Activated CD8-positive, alpha-beta memory T cell treated with anti-CD3 and anti-CD28 coated beads for 24 hours (primary cell): ENCODE measurements at places on chromosomes 6 and 20.

DNA sequence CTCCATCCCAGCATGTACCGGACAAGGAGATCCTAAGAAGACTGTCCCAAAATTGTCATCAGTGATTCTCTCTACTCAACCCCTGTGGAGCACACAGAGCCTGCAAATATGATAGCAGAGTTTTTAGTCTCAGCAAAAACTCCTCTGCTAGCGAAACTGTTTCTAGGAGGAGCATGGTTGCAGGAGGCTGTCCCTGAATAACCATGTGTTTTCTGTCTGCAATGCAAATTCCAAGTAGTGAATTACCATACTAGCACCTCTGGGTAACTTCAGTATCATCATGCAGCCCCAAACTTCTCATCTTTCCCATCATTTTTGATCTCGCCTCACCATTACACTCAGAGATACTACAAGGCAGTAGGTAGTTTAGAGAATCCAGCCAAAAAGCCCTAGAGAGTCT is 24.8 kb upstream of the WFDC12 start:
- DNase-seq: no peak

GRCh38 chr20:3353646-3354045 is 53.8 kb downstream of the DNAAF9 start:
- DNase-seq: no peak

DNA sequence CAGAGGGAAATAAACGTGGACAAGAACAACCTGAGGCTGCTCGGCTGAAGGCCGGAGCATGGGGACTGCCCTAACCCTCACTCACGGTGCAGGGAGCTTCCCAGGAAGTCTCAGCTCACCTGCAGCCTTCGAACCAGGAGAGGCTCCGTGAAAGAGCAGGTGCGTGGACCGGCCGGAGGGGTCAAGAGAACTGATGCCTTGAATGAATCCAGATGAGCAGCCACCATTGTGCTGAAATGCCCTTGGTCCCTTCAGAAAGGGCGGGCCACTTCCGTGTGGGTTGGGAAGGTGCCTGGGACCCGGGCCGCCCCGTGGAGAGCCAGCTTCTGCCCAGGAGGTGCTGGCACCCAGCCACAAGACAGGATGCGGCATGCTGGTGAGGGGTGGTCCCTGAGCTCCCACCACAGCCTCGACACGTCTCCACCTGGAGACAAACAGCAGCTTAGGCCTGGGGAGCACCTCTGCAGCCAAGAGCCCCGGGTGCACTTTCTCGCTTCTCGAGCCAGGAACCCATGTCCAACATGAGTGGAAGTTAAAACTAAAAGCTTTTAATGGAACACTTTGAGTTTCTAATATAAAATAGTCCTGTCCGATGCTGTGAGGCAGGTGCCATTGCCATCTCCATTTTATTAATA is 83.5 kb downstream of the TTLL2 start:
- DNase-seq: no peak

DNA sequence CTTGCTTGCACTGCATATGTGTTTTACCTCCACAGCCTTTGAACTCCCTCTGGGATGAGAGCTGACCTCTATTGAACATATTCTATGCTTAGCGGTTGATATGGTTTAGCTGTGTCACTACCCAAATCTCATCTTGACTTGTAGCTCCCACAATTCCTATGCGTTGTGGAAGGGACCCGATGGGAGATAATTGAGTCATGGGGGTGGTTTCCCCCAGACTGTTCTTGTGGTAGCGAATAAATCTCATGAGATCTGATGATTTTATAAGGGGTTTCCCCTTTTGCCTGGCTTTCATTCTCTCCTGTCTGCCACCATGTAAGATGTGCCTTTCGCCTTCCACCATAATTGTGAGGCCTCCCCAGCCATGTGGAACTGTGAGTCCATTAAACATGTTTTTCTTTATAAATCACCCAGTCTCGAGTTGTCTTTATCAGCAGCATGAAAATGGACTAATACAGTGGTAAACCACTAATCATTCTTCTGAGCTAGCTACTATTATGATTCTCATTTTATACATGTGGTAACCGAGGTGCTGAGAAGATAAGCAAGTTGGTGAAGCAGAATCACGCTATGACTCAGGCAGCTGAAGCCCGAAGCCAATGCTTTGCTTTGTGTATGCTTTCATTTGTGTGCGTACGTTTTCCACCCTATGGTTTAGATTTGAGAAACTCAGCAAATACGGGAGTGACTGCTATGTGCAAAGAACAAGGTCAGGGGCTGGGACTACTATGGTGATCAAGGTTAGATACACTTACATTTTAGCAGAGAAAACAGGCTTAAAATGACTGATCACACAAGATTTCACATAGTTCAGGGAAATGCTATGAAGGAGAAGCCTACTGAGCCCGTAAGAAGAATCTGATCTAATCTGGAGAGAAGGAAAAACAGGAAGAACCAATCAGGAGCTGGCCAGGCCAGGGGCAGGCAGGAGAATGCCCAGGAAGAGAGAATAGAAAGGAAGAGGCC is 363.5 kb downstream of the ESR1 start:
- DNase-seq: peak; percentile 72

DNA sequence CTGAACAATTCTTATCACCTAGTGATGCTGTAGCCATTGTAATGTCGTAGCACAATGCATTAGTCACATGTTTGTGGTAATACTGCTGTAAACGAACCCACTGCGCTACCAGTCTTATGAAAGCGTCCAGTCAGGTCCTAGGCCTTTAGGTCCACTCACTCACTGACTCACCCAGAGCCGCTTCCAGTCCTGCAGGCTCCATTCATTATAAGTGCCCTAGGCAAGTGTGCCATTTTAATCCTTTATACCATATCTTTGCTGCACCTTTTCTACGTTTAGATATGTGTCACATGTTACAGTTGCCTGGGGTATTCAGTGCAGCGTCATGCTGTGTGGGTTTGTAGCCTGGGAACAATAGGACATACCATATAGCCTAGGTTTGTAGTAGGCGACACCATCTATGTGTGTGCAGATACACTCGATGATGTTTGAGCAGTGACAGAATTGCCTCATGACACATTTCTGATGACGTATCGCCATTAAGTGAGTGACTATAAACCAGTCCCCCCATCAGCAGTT is 15.4 kb downstream of the IGF2R start:
- no peak for DNase-seq

GRCh38 chr6:296151-297122 is 4.2 kb downstream of the DUSP22 start:
- DNase-seq: peak; percentile 65

GRCh38 chr6:17281100-17281496 is at the start of gene RBM24:
TSS of gene RBM24 (plus strand) at chr6:17281361. CDS start at chr6:17281582, 221 bp downstream.
- peak; percentile 62 for DNase-seq

DNA sequence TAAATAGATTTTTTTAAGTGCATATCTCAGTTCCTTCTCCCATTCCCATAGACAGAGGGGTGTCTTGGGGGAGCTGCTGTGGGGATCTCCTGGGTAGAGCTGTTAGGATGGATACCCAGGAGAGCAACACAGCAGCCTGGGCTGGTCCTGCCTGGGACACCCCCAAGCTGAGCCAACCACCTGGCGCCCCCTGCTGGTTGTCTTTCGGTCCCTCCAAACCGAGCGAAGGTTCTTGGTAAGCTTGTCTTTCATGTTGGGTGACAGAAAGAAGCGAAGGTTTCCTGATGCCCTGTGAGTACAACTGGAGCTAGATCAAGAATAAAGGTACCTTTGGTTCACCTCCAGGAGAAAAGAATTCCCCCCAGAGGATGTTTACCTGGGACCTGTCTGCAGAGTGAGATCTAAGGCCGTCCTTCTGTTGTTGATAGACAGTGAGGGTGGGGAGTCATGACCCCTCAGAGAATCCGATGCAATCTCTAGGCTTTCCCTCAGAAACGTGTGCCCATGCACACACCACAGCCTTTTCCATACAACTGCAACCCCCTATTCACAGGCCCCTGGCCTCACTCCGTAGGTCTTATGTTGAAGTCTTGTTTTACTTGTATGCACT is 50.8 kb downstream of the SNX9 start:
- DNase-seq: peak; percentile 95

GRCh38 chr6:30075790-30076732 is 492 bp upstream of the RNF39 start:
- DNase-seq: no peak

DNA sequence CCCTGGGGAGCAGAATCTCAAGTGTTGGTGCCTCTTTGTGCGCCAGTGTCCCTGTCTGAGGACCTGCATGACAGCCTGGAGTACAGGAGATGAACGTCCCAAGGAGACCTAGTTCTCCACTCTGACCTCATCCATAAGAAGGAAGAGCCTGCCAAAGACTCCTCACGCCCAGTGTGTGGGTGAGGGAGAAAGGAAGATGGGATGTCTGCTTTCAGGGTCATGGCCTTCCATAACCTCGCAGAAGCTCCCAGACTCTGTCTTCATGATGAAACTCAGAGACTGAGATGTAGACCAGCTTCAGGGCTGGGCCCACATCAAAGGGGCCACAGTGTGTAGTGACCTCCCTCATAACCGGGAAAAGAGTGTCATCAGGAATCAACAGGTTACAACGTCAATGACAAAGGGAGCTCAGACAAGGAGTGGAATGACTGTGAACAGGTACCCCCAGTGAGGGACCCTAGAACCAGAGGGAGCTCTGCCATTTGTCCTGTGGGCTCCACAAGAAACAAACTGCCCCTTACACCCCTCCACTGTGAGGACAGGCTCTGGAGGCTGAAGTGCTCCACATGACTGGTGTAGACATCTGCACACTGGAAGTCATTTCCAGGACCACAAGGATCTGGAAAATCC is 8.1 kb downstream of the HLA-DQB1 start:
- DNase-seq: no peak

DNA sequence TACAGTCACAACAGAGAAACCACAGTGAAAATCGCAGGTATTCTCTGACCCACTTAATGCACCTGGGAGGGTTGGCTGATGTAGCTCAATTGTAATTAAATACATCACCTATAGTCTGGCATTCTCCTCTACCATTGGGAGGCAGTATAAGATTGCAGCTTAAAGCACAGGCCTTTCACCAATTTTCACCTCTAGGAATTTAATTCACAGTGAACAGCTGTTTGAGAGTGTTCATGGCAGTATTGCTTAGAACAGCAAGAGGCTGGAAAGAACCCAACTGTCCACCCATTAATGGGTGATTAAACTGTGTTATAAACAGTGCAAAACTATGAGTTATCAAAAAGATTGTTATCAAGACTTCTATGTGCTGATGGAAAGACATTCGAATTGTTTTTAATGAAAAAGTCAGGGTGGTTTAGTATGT is 2.0 kb downstream of the EDEM2 start:
- no peak for DNase-seq

DNA sequence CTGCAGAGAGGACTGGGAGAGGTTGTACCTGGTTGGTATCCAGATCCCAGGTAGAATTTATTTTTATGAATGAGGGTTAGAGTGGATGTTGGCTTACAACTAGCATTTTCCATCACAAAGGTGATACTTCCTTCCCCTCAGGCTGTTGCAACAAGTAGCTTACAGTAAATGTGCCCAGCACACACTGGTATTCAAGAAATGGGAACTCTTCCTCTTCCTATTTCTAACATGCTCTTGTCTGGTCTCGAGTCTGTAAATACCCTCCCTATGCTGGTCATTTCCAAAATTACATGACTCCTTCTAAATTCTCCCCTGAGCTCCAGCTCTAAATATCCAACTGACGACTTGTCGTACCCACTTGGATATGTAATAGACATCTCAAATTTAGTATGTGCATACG is 90.1 kb upstream of the FOXC1 start:
- no peak for DNase-seq

- no peak for DNase-seq
Observed at GRCh38 chr20:25314497-25315417, 66.9 kb downstream of the PYGB start.

DNA sequence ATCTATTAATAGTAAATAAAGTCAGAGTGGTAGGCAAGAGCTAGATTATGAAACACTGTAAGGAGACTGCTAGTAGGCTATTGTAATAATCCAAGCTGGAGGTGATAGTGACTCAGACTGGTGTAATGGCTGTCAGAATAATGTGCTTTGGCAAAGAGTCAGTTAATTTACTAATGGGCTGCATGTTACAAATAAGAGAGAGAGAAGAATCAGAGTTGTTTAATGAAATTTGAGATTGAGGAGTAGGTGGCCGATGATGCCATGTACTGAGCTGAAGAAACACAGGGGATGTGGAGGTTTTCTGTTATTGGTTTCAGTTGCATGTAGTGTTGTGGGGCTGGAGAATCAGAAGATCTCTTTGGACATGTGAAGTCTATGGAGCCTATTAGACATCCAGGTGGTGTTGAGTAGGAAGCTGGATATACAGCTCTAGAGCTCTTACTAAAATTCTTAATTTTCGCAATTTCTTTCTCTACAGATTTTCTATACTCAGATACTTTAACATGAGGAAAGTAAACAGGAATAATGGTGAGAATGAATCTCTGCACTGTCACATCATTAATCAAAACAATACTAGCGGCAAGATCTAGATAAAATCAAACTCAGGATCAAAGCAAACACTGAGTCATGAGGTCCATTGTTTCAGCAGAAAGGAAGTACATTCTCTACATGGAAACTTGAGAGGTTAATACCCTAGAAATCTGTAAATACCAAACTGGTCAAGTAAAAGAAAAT is 167.7 kb downstream of the SIM1 start:
- no peak for DNase-seq

- no peak for DNase-seq
Observed at GRCh38 chr20:2606507-2607006, 45.9 kb upstream of the NOP56 start.

DNA sequence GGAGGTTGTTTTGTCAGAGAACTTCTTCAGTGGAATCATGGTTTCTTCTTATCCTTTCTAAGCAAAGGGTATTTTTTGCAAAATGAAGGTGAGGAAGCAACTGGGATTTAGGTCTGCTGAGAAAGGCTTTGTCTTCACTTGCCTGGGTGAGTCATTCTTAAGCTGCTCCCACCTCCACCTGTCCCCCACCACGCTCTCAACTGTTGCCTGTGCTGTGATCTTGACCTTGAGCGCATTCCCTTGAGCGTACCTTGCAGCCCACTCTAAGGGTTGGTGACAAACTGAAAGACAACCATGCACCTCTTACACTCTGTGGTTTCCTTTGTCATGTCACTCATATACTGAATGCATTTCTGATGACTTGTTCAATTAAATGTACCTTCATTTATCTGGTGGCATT is 641.1 kb downstream of the RNF144B start:
- no peak for DNase-seq

GRCh38 chr6:23526526-23526925 is 599.5 kb upstream of the NRSN1 start:
- DNase-seq: no peak

DNA sequence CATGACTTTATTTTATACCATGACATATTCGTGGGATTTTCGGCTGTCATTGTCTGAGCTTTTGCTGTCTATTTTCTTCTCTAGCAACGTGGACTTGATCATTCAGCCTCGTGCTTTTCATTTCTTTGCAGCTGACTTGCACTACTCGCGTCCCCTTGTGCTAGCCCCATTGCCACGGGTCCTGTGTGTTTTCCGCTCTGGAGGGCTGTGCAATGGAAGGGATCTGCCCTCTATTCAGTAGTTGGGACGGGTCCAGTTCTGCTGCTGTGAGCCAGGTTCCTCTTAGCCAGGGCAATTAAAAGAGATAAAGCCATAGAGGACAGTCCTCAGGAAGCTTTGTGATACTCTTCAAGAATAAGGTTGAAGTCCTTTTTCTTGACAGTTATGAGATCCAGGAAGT is 17.6 kb downstream of the NEDD9 start:
- DNase-seq: no peak

- DNase-seq: no peak
Observed at GRCh38 chr20:11901127-11901526, 16.6 kb upstream of the BTBD3 start.
